ENCODE measurements at places on chromosomes 3 and 15.

- no peak for DNase-seq
Observed at GRCh38 chr15:80694611-80695098, 455 bp upstream of the ABHD17C start.

- no peak for DNase-seq
Observed at GRCh38 chr15:99956022-99956775, 223.0 kb upstream of the LYSMD4 start.

GRCh38 chr3:104873331-104873730 lies 493.4 kb upstream of the ALCAM start:
- no peak for DNase-seq

GRCh38 chr15:101542306-101543025 lies 53.0 kb upstream of the PCSK6 start:
- no peak for DNase-seq

DNA sequence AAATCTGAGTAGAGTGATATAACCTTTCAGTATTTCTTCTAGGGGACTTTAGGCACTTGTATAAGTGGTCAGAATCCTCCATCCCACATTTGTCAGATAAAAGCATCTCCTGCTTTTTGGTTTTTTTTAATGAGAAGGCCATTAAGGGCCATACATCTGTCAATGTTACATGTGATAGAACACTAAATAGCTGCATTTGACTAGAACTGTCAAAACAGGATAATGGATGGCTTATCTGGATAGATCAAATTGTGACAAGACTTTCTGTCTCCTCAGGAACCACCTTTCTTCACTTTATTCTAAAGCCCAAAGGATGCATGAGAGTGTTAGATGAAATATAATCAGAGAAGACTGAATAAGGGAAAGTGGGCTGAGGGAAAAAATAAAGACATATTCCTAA lies 533.4 kb upstream of the TGFBR2 start:
- no peak for DNase-seq

- DNase-seq: no peak
Observed at GRCh38 chr3:62173939-62174515, 199.3 kb downstream of the FEZF2 start.

DNA sequence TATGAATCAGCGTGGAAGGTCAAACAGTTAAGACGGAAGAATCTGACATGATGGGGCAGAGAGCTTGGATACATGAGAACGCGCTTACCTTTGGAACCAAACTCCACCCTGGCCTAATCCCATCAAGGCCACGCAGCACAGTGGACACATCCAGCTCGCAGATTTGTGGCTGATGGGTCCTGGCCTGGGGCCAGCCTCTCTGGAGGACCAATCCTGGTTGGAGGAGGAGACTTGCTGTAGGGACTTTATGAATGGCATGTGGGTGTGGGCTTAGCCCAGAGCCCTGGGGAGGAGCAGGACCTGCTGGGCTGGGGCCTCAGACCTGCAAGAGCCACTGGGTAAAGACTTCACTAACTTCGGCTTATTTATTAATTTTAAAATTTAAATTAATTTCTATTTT lies 73.4 kb upstream of the ANKRD34C start:
- DNase-seq: no peak

DNA sequence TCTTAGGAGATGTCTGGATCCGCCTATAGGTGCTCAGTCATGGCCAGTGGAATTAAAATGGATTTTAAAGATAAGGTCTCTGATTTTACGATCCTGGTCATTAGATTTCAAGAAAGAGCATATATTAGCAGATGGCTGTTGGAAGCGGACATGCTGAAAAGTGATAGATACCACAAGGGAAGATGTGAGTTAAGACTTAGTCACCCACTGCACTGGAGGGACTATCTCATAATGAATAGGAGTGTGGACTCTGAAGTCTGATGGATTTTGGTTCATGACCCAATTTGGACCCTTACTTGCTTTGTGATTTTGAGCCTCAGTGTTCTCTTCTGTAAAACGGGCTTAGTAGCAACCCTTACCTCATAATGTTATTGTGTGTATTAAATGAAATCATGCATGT lies 214.7 kb downstream of the CHST2 start:
- no peak for DNase-seq

DNA sequence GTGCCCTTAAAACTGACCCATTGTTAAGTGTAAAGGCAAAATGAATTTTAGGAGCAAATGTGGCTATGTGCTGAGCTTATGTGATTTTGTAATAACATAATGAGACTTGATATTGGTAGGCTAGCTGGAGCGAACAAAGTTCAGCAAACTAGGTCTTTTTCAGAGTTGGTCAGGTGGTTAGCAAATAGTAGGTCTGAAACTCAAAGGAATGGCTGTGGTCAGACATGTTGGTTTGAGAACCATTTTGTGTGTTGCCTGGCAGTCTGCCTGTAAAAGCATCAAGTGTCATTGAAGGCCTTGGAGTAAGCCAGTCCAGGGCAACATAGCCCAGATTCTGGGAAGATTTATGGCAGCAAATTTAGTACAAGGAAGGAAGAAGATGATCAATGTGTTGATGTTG lies 16.4 kb downstream of the FBXO22 start:
- DNase-seq: no peak

DNA sequence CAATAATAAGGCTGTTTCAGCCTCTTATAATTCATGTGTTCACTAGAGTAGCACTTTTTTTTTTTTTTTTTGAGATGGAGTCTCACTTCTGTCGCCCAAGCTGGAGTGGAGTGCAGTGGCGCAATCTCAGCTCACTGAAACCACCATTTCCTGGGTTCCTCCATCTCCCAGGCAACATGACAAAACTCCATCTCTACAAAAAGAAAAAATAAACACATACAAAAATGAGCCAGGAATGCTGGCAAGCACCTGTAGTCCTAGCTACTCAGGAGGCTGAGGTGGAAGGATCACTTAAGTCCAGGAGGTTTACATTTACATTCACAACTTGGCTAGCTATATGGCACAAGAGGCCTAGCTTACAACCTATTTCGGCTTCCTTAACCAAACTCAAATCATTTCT lies 6.8 kb downstream of the USP4 start:
- no peak for DNase-seq

- DNase-seq: no peak
Observed at GRCh38 chr3:10319251-10319650, 1.7 kb downstream of the SEC13 start.

DNA sequence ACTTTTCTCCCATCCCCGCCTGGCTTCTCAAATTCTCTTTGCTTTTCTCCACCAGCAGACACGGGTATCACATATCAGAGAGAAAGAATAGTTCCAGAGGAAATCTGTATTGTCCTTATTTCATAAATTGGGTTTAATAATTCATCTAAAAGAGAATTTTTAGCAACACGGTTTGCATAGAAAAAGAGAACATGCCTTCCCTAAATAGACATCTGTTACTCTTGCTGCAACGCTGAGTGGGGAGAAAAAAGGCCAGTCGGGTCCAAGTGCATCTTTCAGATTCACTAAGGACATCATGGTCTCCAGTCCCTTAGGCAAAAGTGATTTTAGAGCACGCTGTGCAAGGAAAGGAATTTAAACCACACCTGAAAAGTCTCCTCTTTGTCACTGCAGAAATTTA lies 201.3 kb downstream of the ABHD5 start:
- DNase-seq: no peak

GRCh38 chr3:102301155-102301880 lies 133.5 kb upstream of the ZPLD1 start:
- no peak for DNase-seq

DNA sequence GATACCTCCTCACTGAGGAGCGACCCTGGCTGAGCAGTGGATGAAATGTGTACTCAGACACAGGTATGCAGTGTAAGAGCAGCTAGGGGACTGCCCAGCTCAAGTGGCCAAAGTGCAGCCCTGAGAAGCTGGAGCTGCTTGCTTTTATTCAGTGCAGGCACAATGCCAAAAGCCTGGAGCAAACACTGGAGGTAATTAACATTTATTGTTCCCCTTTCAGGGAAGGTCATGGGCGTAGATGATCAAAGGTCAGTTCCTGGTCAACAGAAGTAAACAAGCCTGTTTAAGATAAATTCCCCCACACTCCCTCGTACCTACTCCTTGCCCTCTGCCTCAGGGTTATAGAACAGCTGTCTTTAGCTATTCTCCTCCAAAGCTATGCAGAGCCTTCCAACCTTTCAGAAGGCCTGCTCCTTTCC lies 17.5 kb downstream of the PLA2G4F start:
- DNase-seq: no peak

DNA sequence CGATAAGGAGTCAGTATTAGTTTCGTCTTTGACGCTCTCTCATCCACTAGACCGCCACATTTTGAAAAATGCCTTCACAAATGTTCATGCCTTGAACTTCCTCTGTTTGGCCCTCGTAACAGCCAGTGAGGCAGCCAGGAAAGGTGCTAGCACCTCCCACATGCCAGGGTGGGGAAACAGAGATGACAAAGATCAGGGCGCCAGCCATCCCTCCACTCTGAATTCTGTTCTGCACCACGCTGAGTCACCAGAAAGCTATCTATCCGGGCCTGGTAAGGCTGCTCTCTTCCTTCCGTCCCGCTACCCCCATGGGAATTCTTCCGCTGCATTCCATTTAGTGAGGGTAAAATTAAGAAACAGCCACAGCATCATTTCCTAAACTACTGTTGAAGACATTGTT lies 31.3 kb upstream of the BCL2L10 start:
- DNase-seq: no peak

DNA sequence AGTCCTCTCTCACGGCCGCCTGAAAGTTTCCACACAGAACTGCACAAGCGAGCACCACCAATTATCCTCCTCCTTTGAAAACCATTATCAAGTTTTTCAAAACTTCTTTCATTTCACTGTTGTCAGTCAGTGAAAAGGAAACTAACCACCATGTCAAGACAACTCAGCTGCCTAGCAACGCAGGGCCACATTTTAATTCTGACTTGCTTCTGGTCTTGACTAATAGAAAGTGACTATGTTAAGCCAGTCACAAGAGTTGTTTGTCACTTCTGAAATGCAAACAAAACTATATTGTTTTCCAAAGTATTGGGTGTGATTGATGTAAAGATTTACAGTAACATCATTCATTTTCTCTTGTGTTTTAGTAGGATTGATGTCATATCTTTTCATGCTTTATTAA lies 612.8 kb upstream of the AGTR1 start:
- no peak for DNase-seq

DNA sequence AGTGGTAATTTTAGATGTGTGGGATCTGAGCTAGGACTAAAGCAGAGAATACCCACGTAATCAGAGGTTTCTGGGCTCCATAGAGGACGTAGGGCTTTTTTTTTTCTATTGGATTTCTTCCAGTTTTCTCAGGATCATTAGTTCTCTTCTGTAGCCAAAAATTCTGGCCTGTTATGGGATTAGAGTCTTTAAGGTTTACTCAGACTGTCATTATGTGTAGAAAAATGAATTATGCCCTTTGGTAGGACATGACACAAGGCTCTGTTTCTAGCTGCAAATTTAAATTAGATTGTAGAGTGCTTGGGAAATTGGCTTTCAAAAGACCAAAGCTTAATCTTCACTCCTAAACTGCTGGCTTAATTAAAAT lies 1.9 kb downstream of the SETD5 start:
- no peak for DNase-seq

GRCh38 chr3:39469945-39470344 lies 2.5 kb downstream of the MOBP start:
- DNase-seq: no peak

DNA sequence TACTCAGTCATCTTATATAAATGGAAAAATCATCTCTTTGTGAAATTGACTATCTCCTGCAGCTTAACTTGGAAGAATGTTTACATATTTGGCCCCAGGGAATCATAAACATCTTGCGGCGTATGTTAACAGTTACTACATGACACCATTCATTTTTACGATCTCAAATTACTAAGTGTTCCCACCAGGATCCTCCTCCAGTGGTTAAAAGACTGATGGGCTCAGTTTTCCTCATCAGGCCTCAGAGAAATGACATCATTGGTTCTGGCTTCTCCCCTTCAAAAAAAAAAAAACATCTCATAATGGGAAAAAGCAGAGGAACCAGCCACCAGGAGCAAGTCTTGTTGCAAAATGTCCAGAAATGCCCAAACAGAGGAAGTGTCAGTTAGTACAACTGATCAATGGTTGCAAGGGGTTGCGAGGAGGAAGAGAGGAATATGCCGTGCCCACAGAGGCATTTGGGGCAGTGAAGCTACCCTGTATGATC lies 70.5 kb upstream of the LIPC start:
- no peak for DNase-seq

GRCh38 chr3:144556392-144556791 lies 584.8 kb downstream of the DIPK2A start:
- no peak for DNase-seq

- no peak for DNase-seq
Observed at GRCh38 chr3:195013411-195014361, 257.3 kb downstream of the XXYLT1 start.

DNA sequence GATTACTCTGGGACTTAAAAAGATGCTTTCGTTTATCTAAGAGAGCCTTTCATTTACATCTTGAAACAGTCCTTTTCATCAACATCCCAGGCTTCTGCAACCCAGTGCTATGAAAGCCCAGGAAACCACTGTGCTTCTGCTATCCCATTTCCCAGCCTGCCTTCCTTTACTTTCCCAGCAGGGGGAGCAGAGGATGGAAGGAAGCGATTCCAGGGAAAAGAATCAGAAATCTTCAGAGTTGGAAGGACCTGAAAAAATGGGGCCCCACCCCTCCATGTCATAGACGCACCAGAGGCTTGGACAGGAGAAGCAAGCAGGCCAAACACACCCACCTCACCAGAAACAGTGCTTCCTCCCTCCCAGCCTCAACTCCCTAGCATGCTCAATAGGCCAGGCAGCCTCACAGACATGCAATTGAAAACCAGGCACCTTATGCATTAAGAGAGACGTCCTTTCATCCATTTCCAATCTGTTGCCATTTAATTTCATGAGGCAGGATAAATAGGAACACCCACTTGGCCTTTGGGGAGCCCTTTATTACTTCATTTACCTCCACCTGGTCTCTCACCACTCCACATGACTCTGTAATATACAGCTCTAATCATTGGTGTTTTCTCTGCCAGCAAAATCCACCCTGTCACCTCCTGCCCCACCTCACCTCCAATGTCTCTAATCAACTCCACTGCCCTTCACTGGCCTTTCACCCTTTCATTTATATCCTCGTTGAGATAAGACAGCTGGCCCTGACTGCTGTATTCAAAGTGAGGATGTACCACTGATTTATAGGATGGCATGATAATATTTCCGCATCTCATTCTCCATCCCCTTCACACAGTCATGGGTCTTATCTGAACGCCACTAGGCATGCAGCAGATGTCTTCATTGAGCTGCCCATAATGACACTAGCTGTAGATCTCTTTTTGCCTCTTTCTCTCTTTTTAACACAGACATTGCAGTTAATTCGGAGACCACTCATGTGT lies 583.9 kb downstream of the NTRK3 start:
- no peak for DNase-seq
